ENCODE measurements at places on chromosomes 3 and 15.

- DNase-seq: no peak
Measured at GRCh38 chr3:78754066-78754743, 1013.6 kb downstream of the ROBO1 start.

DNA sequence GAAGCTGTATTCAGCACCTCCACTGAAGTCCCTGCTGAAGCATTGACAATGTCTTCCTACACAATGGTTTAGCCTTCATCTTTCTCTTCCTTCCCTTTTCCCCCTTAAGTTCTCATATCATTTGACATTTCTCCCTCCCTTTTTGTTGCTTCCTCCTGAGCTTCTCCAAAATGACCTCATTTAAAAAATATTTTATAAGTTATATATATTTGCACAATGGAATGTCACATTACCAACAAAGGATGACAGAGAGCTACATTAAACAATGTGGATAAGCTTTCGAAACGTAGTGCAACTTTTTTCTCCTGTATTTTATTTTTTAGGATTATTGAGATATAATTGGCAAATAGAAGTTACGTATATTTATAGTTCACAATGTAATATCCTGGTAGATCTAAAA, 13.2 kb upstream of the DLG1 start:
- DNase-seq: no peak

DNA sequence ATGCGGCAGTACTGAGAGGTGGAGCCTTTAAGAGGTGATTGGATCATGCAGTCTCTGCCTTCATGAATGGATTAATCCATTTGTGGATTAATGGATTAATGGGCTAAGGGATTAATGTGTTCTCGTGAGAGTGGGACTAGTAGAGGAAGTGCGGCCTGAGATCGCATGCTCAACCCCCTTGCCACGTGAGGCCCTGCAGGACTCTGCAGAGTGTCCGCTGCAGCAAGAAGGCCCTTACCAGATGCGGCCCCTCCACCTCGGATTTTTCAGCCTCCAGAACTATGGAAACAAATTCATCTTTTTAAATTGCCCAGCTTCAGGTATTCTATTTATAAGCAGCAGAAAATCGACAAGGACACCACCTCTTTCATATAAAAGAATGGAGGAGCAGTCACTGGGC, 148.8 kb downstream of the TPRA1 start:
- no peak for DNase-seq

DNA sequence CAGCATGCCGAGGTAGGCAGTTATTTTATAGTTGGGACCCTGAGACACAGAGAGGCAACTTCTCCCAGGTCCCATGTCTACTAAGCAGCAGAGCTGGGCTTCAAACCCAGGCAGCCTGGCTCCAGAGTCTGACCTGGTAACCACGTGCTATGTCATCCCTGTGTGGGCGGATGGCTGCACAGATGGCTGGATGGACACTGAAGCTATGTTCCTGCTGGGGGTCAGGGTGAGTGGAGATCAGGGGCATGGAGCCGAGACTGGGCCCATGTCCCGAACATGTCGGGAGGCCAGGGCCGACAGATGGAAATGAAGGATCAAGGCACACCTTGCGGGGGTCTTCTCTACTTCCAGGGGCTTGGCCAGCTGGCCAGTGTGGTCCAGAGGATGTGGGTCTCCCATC, 9.3 kb upstream of the FBLN2 start:
- no peak for DNase-seq

DNA sequence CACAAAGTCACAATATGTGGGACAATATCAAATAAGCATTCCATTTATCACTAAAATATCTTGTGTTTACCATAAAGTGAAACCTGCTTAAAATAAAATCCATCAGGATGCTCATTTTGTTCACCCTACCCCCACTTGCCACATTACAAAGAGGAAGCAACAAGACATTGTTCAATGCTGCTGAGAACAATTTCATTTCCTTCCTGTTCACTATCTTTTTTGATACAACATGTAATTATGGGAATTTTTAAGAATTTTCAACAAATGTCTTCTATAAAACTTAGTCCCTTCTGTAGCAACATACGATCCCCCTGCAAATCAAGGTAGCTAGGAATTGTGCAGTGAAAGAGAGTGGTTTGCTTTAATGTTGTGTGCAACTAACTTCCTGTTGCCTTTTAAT, 34.9 kb upstream of the GPR160 start:
- DNase-seq: no peak

DNA sequence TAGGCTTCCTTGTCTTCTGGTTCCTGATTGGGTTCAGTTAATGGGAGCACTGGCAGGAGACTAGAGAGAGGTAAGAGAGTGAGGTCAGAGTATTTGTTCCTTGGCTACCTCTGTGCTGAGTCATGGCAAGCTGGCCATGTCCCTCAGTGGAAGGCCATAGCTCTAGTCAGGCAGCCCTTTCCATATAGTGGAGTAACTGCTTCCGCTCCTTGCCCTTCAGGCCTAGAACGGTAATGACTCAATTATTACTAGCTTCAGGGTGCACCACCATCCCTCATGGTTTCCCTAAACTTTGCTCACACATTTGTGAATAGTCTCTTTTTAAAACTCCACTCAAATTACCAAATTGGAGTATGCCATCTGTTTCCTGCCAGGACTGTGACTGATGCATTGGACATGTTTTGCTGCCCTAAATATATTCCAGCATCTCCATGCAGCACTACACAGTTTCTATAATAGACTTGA, 10.5 kb upstream of the ANO10 start:
- DNase-seq: no peak

- no peak for DNase-seq
Measured at GRCh38 chr3:182794455-182795388, 1.4 kb downstream of the ATP11B start.

DNA sequence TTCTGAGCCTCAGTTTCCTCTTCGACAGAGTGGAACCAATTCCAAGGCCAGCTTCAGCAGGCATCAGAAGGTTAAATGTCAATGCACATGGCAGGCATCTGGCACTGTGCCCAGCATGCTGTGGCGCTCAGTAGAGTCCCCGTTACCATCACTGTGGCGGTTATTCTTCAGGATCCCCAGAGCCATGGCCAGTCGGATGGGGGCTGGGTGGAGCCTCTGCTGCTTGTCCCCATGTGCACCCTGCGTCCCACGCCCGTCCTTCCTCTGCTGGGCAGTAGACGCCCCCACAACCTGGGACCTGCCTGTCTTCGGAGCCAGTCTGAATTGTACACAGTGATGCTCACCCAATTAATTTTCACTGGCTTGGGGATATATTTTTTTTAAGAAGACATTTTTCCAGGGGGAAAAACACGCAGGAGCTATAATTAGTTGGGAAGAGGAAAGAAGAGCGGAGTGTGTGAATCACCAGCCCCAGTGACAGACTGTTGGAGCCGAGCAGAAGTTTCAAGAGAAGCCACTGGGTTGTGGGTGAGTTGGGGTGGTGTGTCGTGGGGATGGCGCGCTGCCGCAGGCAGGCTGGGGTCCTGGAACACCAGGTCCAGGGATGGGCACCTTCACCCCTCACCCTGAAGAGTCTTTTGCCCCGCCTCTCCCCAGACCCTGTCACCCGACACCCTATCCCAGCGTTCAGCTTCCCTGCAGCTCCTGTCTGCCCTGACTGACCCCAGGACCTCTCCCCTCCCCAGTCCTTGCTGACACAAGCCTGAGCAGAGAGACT, 26.8 kb upstream of the RPL29 start:
- DNase-seq: no peak

- DNase-seq: no peak
Measured at GRCh38 chr15:35737441-35737840, 191.5 kb upstream of the DPH6 start.

GRCh38 chr3:58948018-58948417, 101.8 kb downstream of the CFAP20DC start:
- no peak for DNase-seq

GRCh38 chr3:38662544-38662943, 13.1 kb upstream of the SCN5A start:
- DNase-seq: no peak

DNA sequence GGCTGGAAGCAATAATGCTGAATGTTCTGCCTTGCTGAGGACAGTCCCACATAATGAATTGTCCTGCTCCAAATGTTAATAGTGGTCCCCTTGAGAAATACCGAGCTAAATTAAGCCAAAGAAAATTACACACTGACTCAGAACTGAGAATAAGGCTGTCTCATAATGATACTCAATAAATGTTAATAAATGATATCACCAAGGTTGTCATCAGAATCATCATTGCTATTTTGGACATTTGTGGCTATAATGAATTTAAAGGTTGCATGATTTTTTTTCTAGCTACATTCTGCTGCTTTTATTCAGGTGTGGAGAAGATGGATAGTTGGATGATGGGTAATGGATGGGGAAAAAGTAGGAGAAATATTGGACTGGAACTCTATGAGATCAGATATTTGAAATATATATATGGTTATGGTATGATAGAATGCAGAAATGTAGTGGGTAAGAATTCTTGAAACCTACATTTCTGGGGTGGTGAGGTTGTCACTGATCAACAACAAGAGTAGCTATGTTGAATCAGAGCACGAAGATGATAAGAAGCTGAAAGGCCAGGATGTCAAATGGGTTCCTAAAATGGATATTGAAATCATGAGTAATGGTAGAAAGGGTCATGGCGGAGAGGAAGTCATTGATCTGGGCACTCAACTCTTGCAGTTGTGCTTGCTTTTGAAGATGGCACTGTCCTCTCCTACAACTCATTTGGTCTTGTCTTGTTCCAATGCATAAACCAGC, 12.8 kb downstream of the CHST2 start:
- DNase-seq: no peak

DNA sequence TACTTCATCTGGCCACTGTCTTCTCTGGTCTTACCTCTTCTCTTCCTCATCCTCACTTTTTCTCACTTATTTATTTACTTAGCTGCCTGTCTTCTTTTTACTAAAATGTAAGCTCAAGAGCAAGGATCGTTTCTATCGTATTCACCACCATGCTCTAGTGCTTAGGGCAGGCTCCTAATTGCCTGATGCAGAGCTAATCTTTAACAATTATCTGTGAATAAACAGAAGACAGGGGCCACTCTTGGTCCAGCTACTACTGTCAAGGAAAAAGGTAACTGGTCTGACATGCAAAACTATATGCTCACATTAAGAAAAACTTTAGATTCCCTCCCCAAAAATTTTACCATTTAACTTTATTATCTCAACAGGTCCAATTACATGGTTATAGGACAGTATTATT, 17.5 kb downstream of the PIK3R4 start:
- no peak for DNase-seq

GRCh38 chr3:108455212-108455705, 55.1 kb downstream of the MYH15 start:
- no peak for DNase-seq

- DNase-seq: no peak
Measured at GRCh38 chr3:141644931-141645330, 93.2 kb upstream of the RNF7 start.

- DNase-seq: no peak
Measured at GRCh38 chr3:8278448-8278847, 223.2 kb upstream of the LMCD1 start.

- DNase-seq: no peak
Measured at GRCh38 chr3:141266797-141267555, 35.4 kb downstream of the PXYLP1 start.

GRCh38 chr3:71753701-71754609, at the start of gene GPR27:
Gene GPR27, plus strand, starts transcription at chr3:71753855. Its CDS starts 195 bp downstream, at chr3:71754050.
- DNase-seq: no peak

DNA sequence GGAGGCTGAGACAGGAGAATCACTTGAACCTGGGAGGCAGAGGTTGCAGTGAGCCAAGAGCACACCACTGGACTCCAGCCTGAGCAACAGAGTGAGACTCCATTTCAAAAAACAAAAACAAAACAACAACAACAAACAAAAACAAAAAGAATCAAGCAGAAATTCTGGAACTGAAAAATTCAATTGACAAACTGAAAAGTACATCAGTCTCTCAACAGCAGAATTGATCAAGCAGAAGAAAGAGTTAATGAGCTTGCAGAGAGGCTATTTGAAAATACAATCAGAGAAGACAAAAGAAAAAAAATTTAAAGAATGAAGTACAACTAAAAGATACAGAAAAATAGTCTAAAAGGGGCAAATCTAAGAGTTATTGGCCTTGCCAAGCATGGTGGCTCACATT, 22.6 kb downstream of the EFHB start:
- no peak for DNase-seq

DNA sequence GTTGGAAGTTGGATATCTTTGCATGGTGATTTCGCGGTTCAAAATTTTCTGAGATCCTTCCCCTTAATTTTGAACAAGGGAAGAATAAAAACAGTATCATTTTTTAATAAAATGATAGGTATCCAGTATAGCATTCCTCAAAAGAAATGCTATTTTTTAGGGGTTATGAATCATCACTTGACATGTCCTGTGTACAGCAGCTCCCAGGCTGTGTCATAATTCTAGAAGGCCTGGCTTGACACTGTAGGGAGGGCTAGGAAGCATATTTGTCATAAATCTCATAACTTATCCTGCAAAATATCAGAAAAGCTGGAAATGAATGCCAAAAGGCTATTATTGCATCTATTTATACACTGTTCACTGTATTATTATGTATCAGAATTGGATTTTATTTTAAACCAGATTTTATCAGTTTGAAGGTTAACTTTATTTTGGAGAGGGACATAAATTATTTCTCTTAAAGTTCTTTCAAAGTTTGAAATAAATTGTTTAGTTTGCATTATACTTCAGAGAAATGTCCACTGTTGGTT, 539.1 kb upstream of the ROBO2 start:
- no peak for DNase-seq

DNA sequence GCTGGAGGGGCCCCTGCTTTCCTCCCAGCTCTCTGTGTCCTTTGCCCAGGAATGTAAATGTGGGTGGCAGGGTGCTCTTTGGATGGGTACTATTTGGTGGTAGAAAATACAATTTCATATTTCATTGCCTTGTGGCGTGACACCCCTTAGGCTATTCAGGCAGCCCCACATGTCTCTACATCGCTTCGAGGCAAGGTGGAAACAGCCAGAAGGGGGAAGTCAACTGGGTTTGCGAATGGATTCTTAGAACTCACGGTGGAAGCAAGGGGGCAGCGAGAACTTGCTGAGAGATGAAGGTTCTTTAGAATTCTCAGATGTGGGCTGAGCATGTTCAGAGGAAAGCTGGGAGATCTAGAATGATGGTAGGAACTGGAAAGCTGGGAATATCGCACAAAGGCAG, 25.3 kb downstream of the PLA2G4D start:
- DNase-seq: no peak

- DNase-seq: no peak
Measured at GRCh38 chr3:149613988-149614387, 43.8 kb downstream of the WWTR1 start.

- DNase-seq: no peak
Measured at GRCh38 chr3:168341192-168341815, 245.6 kb upstream of the GOLIM4 start.

GRCh38 chr3:17931131-17931530, 188.7 kb upstream of the TBC1D5 start:
- no peak for DNase-seq

DNA sequence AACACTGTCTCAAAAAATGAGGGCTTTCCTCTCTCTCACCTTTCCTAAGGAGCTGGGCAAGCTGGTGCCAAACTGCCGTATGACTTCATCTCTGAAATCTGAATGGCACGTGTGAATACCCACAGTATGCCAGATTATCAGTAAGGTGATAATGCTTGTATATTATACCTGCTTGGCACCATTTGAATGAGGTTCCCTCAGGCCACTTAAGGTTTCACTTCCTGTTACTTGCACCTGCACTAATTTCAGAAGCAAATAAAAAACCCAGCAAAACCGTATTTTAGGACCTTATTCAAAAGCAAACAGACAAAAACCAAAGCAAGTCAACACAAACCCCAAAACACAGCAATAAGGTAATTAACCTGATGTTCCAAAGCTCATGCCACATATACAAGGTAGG, 19.7 kb downstream of the FOXP1 start:
- no peak for DNase-seq

All from DMS79 (cell line).